ENCODE measurements at places on chromosomes 3 and 15.

DNA sequence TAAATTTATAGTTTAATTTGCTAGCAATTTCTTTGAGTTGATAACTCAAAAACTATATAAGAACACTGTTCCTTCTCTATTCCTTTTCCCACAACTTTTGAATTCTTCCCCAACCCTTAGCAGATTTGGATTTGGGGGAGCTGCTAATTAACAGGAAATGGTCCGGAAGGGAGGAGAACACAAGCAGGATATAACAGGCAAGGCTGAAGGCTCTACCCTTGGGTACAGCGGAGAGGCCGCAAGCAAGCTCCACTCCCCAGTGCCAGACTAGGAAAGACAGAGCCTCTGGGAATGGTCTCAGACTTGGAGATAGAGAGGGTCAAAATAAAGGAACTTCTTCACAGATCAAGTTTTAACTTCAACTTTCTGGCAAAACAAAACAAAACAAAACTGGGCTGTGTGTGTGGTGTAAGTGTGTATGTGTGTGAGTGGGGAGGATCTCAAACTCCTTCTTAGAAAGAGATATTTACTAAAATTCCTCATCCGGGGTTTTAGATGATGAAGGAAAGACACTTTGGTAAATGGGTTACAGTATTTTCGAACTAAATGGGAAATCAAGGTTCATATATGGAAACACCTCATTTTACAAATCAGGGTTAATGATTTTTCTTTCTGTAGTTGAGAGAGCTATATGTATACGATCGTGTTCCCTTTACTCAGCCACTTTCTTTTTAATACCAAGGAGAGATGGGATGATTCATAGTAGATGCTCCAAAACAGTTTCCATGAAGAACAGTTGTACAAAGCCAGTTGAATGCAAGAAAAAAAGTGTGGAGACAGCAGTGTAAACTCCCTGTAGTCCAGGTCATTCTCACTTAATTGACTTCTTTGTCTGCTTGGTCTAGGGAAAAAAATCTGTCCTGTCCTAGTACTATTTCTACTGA lies 161.1 kb downstream of the TP63 start:
- DNase-seq: no peak

- no peak for DNase-seq
Measured at GRCh38 chr15:91219206-91219605, 119.1 kb downstream of the SV2B start.

- no peak for DNase-seq
Measured at GRCh38 chr15:66955001-66955516, 110.3 kb upstream of the SMAD3 start.

DNA sequence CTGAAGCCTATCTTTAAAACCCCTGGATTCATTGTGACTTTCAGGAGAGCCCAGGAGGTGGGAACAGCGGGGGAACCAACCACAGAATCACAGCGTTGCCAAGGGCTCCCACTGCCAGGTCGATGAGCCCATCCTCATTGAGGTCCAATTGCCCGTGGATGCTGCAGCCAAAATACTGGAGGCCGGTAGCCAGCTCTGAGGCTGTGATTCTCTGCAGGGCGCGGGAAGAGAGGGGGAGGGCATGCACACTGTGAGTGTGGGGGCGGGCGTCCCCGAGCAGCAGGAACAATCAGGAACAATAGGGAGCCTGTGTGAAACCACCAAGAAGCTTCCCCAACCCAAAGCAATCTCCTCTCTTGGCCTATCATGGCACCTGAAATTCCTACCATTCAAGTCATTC lies 53.4 kb downstream of the FEM1B start:
- no peak for DNase-seq

DNA sequence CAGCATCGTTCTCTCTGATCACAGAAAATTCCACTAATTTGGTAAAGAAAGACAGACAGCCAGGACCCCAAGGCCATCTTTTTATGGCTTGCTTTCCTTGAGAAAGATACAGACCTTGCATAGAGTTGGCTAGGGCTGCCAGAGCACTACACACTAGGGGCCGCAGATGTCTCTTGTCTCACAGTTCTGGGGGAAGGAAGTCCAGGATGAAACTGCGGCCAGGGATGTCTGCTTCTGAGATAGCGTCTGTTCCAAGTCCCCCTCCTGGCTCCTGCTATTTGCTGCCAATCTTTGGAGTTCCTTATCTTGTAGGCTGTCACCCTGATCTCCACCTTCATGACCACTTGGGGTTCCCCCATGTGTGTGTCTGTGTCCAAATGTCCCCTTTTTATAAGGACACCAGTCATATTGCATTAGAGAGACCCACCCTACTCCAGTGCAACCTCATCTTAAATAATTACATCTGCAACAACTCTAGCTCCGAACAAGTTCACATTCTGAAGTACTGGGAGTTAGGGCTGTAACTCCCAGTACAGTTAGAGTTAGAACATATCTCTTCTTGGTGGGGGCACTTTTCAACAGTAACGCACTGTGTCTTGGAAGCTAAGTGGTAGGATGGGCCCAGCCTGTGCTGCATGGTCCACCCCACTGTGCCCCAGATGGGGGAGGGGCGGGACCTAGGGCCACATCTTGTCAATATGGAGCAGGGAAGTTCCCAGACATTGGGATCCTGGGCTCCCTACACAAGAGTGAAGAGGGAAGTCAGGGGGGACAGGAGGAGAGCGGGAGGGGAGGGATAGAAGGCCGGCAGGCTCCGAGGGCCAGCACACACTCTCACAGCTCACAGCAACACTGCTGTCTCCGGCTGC lies 42.2 kb downstream of the KLF15 start:
- no peak for DNase-seq

- no peak for DNase-seq
Measured at GRCh38 chr3:50518436-50518835, 15.0 kb upstream of the CACNA2D2 start.

- DNase-seq: no peak
Measured at GRCh38 chr3:46504789-46505188, 7.0 kb downstream of the RTP3 start.

DNA sequence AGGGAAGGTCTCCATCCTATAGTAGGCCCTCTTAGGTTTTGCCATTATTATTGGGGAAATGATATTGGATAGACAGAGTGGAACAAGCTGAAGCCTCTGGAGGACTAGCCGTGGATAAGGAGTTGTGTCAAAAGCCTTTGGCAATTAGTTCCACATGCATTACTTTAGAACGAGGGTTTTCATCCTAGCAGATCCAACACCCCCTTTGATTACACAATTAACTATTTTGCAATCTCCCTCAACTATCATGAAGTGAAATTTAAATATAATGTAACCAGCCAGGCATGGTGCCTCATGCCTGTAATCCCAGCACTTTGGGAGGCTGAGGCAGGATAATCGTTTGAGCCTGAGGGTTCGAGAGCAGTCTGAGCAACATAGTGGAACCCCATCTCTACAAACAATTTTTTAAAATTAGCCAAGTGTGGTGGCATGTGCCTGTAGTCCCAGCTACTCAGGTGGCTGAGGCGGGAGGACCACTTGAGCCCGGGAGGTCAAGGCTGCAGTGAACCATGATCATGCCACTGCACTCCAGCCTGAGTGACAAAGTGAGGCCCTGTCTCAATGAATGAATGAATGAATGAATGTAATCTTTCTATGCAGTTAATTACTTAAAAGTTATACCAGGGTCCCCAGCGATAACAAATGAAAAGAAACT lies 56.8 kb downstream of the PXYLP1 start:
- DNase-seq: no peak

DNA sequence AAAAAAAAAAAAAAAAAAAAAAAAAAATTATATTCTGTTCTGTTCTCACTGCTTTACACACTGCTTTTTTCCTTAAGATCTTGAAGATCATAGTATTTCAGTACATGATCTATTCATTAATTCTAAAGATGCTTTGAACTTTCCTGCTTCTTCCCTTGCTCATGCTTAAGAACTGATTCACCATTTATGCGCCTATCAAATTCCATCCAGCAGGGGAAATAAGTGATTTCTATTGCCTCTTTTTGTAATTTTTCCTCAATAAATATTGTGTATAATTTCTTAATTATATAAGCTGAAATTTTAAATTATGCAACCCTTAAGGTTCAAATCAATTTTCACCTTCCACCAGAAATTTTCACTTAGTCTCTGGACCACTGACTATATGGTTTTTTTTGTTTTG lies 10.6 kb downstream of the DENND6A start:
- DNase-seq: no peak

DNA sequence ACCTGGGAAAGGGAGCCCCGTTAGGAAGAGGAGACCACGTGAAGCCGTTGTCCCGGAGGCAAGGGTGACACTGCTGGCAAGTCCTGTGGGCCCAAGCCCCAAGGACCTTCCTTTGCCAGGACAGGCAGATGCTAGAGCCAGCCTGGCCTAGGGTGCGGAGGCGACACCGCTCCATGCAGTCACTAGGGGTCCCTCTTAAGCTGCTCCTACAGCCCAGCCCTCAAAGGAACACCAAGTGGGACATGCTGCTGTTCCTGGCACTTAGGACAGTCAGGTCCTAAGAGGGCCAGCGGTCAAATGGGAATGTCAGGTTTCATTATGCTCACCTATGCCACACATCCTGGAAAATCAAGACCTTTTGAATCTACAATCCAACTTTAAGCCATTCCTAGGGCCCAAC lies 59.7 kb downstream of the RPN1 start:
- no peak for DNase-seq

- DNase-seq: peak; percentile 35
Measured at GRCh38 chr15:90266061-90266431, 574 bp downstream of the NGRN start.

DNA sequence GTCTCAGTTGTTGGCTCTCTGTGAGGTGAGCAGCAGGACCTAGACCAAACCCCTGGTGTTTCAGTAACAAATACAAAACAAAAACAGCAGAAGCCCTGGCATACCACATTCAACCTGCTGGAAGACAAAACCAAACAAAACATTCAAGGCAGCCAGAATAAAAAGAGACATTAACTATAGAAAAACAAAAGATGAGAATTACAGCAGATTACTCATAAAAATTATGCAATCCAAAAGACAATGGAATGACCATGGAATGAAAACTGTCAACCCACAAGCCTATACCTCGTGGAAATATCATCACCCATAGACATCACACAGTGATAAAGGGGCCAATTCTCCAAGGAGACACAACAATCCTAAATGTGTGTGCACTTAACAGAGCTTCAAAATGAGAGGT lies 106.0 kb upstream of the IQSEC1 start:
- DNase-seq: no peak

DNA sequence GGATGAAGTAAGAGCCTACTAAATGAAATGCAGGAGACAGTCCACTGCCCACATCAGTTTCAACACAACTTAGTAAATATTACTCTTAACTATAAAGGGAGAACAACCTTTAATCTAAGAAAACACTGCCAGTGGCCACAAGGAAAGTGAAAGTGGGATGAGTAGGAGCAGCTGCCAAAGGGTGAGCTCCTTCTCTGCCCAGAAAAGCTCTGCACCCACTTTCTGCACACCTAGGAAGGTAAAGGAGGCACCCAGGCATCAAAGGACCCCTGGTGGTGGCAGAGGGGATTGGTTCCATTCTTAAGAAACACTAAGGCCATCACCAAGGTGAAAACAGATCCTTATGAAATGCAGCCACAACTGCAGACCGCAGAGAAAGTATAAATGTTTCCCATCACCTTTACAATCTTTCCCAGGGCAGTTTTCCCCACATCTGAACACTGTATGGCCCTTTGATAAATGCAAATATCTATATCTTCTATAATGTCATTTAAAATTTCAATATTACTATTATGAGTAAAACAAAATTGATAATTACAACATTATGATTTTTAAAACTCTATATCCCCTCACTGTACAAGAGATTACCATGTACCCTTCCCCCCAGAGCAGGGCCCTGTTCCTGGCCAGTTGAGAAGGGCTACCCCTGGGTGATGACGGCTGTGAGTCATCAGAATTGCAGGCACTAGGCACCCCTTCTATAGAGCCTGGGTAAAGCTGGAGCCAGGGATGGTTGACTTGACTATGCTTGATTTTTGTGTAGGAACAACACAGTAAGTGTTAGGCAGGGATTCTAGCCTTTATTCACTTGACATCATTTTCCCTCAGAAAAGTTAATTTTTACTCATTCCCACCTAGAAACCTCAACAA lies 92.0 kb downstream of the SNRK start:
- no peak for DNase-seq

GRCh38 chr3:17179381-17180205 lies 294.8 kb downstream of the PLCL2 start:
- DNase-seq: peak; percentile 34

DNA sequence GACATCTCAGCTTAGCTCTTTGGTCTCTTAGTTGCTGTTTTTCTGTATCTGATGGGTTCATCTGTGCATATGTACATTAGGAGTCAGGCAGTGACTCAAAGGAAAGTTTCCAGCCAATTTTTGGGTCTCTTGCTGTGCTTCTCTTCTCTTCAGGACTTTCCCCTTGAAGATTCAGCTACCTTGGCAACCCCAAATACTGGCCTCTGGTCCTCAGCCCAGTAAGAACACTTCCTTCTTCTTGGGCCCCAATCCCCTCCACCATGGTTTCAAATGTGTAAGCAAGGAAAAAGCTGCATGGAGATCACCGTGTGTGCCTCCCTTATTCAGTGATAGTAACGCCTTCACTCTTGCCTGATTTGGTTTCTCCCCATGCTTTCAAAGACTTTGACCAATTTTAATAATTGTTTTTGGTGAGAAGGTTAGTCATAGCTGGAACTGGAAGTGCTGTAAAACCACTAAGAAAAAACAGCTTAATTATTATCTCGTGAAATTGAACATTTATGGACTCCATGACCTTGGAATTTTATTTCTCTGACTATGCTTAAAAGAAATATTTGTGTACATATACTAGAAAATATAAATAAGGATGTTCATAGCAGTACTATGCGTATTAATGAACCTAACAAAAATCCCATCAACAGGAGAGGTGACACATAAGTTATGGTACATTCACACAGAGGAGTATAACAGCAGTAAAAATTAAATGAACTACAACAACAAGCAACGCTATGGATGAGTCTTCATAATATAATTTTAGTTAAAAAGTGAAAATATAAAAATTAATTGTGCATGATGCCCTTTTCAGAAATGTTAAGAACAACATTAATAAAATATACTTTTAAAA lies 125.3 kb upstream of the BCL6 start:
- no peak for DNase-seq

DNA sequence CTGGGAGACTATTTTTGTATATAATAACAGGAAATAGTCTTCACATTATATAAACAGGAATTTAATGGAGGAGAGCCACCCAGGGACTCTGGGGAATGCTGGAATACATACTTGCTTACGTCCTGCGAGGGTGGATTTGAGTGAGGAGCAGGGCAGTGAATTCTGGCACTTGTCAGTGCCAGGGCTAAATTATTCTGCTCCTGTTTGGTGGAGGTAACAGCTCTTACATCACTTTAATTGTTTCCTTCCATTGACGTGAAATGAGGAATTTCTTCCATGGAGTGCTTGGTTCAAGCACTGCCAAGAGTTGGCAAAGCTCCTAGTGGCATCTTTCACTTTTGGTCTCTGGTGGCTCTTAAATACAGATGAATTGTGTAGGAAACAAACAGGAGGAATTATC lies 94.1 kb upstream of the GOLGA8J start:
- DNase-seq: no peak

- DNase-seq: no peak
Measured at GRCh38 chr3:153293265-153293664, 131.2 kb downstream of the RAP2B start.

GRCh38 chr15:55108858-55109518 lies 87.8 kb downstream of the RSL24D1 start:
- DNase-seq: peak; percentile 62

Measured in NCI-H510A treated with DMSO at 0.1 percent for 48 hours (cell line).